Stimulated activated CD4-positive, alpha-beta T cell treated with anti-CD3 and anti-CD28 coated beads, Interleukin-1b, Interleukin-23, amount 100 ng/mL, for 48 hours (primary cell): ENCODE measurements at places on chromosomes 1 and 21.
A peak's percentile ranks its signal among the peaks of the same experiment; 100 is the strongest.

GRCh38 chr1:153572569-153573015, 6.9 kb upstream of the S100A2 start:
- peak; percentile 81 for DNase-seq

GRCh38 chr1:152657677-152658076, 5.5 kb upstream of the LCE2D start:
- no peak for DNase-seq

DNA sequence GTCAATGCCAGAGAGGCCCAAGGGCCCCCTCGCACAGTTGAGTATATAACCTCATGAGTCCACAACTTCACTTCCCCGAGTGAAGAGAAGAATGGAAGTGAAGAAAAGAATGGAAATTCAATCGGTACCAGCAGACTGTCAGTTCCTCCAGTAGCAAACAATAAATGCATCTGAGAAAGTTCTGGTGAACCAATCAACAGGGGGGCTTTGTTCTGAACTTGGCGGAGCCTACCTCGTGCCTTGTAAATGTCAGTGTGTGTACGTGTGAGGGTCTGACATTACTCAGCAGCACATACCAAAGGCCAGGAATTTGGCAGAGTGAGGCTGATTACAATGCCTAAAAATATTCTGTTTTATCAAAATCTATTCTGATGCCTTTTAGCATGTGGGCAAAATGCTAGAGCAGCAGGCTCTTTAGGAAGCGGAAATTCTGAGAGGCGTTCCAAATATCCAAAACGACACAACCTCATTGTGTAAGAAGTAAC, 238.5 kb downstream of the LTN1 start:
- no peak for DNase-seq

DNA sequence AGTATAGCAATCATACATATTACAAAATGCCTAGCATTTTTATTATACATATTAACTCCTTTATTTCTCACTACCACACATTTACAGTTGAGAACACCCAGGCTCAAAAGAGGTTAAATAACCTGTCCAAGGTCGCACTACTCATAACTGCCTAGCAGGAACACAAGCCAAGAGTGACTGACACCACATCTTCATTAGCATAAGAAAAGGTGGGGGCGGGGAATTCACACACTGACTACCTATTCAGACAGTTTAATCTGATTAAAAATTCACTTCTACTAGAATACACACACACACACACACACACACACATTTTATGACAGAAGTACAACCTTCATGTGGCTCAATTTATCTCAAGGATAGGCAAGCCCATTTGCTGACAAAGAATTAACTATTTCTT, 77.8 kb upstream of the CACHD1 start:
- peak; percentile 9 for DNase-seq

DNA sequence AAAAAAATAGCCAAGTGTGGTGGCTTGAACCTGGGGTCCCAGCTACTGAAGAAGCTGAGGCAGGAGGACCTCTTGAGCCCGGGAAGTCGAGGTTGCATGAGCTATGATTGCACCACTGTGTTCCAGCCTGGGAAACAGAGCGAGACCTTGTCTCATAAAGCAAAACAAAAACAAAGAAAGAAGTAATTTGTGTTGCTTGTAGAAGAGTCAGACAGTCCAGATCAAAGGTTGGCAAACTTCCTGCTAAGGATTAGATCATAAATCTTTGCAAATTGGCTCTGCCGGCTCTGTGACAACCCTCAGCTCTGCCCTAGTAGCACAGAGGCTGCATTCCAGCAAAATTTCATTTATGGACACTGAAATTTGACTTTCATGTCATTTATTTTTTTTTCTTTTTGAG, 19.0 kb upstream of the MFN2 start:
- DNase-seq, result no peak

DNA sequence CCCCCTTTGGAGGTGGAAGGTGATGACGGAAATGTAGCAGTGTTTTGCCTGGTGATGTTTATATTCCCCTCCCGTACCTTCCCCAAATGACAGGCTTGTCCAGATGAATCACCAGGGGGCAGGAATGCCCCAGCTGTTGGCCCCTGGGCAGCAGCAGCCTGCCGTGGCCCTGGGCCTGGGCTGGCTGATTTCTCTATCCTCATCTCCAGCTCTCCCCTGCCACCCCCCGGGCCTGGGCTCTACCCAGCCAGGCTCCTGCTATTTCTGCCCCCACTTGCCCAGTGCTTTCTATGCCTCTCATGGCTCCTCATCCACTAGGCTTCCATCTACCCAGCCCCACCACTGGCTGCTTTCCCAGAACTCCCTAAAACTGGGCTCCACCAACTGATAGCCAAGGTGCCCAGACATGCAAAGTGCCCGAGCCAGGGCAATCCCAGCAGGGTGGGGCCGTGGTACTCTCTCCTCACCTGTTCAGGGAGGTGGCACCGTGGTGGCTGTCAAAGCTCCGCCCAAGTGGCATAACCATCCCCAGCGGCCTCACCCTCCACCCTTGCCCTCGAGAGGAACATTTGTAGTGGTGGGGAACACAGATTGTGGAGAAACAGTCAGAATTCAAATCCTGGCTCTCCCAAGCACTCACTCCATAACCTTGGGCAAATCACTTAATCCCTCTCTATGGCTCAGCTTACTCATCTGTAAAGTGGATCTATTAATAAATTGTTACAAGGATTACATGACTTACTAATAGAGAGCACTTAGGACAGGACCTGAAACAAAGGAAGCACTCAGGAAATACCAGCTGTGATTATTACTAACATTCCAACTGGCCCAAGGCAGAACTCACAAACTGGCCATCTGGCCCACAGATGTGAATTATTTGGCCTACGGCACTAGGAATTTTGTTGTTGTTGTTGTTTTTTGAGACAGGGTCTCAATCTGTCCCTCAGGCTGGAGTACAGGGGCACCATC, 12.8 kb upstream of the ECE1 start:
- no peak for DNase-seq

DNA sequence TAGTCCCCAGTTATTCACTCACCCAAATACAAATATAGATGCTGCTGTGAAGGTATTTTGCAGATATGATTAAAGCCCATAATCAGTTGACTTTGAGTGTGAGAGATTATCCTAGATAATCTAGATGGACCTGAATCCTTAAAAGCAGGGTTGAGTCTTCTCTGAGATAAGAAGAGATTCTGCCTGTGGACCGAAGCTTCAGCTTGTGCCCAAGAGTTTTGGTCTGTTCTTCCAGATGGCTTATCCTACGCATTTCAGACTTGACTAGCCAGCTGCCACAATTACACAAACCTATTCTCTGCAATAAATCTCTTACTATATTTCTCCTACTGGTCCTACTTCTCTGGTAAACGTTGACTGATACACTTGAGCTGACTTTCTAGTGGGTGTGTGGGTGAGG, 145.1 kb downstream of the KCNJ6 start:
- DNase-seq, result no peak

DNA sequence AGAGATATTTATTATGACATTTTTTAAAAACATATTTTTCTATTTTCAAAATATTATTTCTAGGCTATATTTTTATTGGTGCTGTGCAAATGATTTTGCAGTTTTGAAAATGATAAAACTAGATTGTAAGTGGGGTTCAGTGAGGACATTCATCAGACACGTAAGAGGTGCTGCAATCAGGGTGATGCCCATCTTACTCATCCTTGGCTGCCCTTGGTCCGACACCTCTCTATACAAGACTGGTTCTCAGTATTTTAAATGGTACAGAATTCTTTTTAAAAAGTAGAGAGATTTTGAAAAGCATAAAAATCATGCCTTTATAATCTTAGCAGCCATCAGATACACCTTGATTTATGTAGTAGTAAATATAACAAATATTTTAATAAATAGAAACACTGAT, 24.0 kb downstream of the HENMT1 start:
- no peak for DNase-seq

DNA sequence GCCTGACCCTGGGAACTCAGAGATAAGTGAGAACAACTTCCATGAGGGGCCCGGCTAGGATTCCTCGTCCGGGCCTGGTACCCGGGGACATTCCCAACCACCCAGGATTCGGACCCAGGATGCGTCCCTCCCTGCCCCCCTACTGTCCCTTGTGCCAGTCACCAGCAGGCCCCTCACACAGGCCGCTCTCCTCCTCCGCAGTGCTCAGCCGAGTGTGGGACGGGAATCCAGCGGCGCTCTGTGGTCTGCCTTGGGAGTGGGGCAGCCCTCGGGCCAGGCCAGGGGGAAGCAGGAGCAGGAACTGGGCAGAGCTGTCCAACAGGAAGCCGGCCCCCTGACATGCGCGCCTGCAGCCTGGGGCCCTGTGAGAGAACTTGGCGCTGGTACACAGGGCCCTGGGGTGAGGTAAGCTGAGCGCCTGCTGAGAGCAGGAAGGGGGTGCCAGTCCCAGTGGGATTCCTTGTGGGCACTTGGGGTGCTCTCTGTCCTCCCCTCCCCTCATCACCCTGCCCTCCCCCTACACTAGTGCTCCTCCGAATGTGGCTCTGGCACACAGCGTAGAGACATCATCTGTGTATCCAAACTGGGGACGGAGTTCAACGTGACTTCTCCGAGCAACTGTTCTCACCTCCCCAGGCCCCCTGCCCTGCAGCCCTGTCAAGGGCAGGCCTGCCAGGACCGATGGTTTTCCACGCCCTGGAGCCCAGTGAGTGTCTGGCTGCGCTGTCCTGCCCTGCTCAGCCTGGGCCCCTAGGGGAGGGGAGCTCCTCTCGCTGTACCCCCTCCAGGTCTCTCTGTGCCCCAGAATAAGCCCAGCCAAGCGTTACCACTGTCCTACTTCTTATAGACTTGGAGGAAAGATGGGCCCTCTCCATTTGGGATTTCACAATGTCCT, 9.8 kb downstream of the ADAMTSL4 start:
- no peak for DNase-seq

GRCh38 chr1:198890214-198890930, 251.5 kb downstream of the PTPRC start:
- no peak for DNase-seq

DNA sequence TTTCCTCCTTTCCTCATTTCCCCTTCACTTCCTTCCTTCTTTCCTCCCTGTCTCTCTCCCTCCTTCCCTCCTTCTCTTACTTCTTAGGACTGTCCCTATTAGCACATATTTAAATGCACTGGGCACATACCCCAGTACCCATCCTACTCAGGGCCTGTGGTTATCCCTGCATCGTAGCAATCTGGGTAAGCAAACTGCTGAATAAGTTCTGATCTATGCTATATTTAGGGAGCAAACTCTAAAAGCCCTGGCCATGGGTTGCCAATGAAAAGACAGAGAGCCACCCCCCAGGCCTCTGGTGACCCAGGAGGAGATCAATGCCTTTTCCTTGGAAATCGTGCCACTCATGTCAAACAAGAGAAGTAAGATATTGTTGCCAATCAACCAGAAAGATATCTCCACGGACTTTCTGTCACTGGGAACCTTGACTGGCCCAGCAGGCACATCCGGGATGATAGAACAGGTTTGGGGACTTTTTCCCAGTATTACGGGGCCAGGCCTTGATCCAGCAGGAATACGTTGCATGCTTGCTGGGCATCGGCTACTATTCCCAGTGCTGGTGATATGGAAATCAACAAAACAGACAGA, 5.4 kb downstream of the FAM3B start:
- DNase-seq, result no peak

GRCh38 chr21:44449473-44450363, 5.6 kb upstream of the LRRC3 start:
- no peak for DNase-seq

DNA sequence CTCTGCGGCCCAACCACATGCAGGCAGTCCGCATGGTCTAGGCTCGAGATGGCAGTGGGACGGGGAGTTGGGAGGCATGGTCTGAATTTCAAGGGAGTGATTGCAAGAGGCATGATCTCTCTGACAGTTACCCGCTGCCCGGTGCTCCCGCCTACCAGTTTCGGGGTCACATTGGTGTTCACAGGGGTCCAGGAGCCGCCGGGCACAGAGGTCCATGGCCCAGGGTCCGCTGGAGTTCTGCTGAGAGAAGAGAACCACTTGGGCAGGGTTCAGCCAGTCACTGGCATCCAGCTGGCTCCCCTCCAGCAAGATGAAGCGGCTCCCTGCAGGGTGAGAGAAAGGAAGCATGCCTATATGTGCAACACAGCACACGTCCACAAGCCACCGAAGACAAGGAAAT, 141.3 kb downstream of the ASTN1 start:
- no peak for DNase-seq

DNA sequence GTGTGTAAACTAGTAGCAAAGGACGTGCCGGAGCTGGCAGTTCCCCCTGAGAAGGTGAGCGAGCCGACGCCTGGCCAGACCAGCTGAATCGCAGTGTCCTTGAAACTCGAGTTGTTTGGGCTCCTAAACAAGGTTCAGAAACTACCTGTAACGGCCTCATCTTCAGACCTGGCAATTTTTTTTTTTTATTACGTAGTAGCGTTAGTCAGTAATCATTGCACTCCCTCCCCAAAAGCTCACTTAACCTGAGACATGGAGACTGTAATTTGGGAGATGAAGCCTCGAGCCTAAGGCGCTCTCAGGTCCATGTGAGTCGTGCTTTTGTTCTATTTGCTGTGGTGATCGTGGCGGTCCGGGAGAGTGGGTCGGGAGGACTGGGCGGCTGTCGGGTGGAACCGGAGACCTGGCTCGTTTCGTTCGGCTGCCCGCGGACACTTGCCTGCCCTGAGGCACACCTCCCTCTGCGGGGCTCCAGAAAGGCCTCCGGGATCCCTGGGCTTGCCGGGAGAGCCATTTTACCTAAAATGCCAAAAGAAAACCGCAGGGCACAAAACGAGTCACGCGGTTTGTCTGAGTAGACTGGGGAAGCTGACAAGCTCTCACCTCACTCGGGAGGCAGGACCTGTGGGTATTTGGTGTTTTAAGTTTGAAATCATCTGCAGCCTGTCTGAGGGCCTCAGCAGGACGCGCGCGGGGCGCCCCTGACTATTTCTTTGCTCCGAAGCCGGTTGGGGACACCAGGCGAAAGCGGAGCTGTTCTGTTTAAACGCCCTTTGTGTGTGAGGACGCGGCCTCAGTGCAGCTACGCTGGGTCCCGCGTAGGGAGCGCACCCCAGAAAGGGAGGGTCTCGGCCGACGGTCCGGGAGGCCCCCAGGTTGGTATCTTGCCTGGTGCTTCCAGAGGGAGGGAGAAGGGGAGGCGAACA, 722 bp downstream of the LHX8 start:
- DNase-seq, result peak; percentile 26

- DNase-seq, result no peak
Measured at GRCh38 chr1:61081144-61081685, 1.1 kb upstream of the NFIA start.

GRCh38 chr1:108570998-108571401, 11.1 kb downstream of the EEIG2 start:
- no peak for DNase-seq

DNA sequence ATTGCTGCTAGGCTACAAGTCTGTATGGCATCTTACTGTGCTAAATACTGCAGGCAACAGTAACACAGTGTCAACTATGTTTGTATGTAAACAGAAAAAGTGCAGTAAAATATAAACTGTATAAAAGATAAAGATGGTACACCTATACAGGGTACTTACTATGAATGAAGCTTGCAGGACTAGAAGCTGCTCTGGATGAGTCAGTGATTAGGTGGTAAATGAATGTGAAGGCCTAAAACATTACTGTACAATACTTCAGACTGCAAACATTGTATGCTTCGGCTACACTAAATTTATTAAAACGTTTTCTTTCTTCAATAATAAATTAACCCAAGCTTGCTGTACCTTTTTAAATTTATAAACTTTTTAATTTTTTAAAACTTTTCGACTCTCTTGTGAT, 97.1 kb downstream of the HLX start:
- no peak for DNase-seq

- DNase-seq, result no peak
Measured at GRCh38 chr1:83006271-83006670, 992.7 kb downstream of the TTLL7 start.
